ENCODE measurements at places on chromosomes 5 and 9. TPM values are rescaled to one million over a fixed set of nuclear protein-coding genes. Genes with fewer than 3 reads are reported as not detected.

The C1QTNF3 gene
- 0.26 TPM for polyA plus RNA-seq

The DNAI1 gene
- polyA plus RNA-seq, result 0.50 TPM

The SLC34A1 gene
- polyA plus RNA-seq, result not detected

The PDE6A gene
- 0.20 TPM for polyA plus RNA-seq

The DIAPH1 gene
- 59.4 TPM for polyA plus RNA-seq

The FRRS1L gene
- polyA plus RNA-seq, result 0.54 TPM

The NMUR2 gene
- not detected for polyA plus RNA-seq

- no peak for DNase-seq
These were observed 46.9 kb downstream of the TSSK1B start for GRCh38 chr5:113387844-113388243.

DNA sequence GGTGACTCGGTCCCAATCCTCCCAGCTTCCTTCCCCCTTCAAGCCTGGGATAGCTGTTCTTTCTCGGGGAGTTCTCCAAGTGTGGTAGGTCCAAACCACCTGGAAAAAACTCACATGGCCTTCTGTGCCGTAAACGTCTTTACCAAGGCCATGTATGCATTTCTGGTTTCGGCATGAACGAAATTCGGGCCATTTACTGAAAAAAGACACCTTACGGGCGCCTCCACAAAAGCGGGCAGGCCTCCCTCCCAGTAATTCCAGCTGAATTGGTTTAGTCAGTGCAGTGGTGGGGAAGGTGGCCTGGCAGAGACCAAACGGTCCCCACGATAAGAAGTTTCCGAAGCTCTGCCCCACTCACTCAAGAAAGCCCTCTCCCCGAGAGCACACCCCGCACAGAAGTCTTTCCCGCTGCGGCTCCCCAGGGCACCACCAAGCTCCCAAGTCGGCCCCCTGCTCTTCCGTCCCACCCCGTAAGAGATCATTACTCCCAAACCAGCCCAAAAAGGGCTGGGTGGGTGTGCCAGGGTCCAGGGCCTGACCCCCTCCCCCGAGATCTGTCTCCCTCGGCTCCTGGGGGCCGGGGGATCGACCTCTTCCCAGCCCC, 86.3 kb upstream of the MELK start:
- no peak for DNase-seq

DNA sequence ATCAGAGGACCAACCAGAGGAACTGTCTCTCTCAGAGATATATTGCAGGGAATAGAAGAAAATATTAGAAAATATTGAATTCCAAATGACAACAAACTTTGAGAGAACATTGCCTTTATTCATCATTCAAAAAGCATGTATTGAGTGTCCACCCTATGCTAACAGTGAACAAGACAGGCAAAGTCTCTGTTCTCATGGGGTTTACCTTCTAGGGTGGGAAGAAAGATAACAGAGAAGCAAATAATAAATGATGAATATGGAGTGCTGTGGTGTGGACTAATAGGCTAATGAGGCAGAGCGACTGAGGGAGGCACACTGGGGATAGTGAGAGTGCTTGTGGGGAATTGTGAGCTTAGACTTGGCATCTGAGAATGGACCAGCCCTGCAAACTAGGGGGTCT, 43.4 kb upstream of the SHB start:
- no peak for DNase-seq

DNA sequence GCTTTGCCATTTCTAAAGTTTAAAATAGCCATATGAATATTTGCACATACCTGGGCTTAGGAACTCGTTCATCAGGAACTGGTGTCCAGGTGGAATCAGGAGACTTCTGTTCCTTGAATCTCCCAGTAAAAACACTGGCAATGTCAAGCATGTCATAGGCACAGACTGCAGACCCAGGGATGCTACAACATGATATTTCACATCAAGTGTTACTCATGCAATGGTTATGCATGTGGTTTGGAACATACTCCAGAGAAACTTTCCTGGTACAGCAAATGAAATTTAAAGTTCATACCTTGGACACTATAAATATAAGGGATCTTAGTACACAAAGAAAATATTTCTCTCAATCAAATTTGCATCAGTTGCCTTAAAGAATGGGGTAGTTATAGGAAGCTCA, 92.2 kb downstream of the SEMA6A start:
- DNase-seq, result no peak

- DNase-seq, result peak; percentile 44
These were observed 13.6 kb downstream of the UBE2D2 start for GRCh38 chr5:139574641-139575312.

GRCh38 chr5:174518512-174518911, 205.9 kb upstream of the MSX2 start:
- DNase-seq, result no peak

GRCh38 chr5:60497706-60498500, 202.1 kb downstream of the DEPDC1B start:
- no peak for DNase-seq

- DNase-seq, result no peak
These were observed 88.4 kb downstream of the PTCD2 start for GRCh38 chr5:72408603-72409002.

DNA sequence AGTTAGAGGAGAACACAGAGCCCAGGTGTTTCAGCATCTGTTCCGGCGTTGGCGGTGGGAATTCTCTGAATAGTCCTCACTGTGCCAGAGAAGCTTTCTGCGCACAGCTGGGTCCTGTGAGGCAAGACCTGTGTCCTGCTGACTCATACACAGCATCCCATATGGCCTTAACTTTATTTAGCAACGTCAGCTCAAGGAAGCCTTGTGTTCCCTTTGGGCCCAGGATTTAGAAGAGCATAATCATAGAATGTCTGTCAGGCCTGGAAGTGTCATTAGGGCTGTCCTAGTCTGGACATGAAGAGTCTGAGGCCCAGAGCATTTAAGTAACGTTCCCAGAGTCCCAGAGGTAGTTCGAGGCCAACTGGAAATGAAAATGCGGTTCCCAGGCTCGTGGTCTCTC, 188.6 kb upstream of the DMRT1 start:
- DNase-seq, result no peak

GRCh38 chr5:170597109-170597751, 93.4 kb downstream of the KCNIP1 start:
- DNase-seq, result peak; percentile 15

DNA sequence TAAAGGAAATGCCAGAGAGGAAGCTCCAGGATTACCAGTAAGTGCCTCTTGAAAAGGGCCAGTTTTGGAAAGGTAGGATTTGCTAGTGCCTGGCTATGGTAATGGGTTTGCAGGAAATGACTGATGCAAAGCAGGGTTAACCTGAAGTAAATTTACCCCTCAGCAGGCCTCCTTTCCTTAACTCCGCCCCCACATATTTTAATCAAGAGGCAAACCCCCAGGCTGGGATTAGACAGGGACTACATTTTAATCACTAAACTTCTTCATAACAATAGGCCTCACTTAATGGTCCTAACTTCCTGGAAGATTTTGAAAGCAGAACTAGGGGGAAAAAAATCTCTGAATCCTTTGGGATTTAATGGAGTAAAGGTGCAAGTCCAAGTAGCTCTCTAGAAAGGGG, 10.2 kb upstream of the SLC1A3 start:
- DNase-seq, result no peak

GRCh38 chr9:134892221-134892620, 11.6 kb downstream of the FCN2 start:
- no peak for DNase-seq

DNA sequence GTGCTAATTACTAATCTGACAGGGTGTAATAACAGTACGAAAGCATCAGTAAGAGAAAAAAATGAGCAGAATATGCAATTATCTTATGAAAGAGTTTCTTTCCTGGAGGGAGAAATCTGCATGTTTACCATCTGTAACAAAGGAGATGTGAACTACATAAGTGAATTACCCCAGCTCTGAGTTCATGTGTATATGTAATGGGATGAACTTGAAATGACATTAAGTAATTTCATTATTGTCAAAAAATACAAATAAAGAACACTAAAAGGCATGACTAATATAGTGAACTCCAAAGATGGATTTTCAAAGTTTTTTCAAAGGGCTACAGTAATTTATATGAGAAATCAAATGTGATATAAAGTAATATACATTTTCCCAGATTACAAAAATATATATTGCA, 944.0 kb downstream of the MAT2B start:
- DNase-seq, result no peak

DNA sequence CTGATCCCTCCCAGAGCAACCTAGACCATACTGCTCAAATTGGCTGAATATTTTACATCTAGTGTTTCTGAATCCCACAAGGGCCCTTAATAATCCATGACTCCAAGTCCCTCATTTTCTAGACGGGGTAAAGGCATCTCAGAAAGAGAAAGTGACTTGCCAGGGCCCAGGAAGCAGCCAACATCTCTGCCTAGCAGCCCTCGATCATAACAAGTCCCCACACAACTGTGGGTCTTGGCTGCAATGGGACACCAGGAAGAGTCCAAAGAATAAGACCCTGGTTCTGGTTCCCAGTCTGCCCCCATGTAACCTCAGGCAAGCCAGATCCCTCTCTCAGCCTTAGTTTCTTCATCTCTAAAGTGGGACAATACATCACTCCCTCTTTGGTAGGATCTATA, 6.3 kb downstream of the ANXA6 start:
- DNase-seq, result no peak

DNA sequence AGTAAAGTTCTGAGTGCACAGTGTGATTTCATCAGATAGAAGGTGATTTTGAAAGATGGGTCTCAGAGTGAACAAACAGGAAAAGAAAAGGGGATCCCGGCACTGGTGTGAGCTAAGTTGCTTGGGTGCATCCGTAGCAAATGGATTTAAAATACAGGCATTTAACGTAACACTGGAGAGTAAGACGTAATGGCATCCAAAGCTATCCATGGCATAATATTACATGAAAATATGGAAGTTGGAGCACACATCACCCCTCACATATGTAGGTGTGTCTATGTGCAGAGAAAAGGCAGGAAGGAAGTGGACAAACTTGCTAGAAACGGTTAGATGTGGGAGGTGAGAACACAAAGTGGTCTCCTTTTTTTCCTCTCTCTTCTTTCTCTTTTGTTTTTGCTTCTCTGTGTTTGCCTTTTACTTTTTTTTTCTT, 38.2 kb upstream of the SEMA4D start:
- DNase-seq, result no peak

DNA sequence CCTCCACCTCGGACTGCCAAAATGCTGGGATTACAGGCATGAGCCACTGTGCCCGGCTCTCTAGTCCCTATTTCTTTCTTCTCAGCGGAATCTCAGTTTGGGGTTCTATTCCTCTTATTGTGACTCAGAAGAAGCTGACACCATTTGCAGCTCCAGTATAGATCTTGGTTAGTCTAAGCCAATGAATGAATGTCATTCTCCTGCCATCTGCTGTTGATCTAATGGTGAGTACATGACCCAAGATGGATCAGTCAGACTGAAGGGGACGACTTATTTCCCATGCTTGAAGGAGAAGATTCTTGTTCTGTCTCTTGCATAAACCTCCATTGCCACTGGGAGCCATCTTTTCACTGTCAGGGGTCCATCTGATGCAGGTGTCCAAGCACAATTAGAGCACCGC, 76.0 kb upstream of the KLF9 start:
- DNase-seq, result no peak

DNA sequence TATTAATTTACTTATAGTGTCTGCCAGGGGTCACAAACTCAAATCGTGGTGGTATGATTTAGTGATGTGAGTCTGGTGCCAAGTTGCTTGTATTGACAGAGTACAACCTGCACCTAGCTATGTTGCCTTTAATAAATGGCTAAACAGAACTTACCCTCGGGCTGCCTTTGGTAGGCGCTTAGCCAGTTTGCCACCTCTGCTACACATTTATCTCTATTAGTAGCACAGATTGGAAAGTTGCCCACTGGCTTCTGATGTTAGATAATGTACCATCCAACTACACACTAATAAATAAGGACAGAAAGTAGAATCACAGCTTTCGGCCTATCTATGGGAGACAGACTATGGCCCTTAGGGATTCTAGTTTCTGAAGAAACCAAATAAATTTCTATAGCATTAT, 368.4 kb downstream of the MAN2A1 start:
- no peak for DNase-seq

DNA sequence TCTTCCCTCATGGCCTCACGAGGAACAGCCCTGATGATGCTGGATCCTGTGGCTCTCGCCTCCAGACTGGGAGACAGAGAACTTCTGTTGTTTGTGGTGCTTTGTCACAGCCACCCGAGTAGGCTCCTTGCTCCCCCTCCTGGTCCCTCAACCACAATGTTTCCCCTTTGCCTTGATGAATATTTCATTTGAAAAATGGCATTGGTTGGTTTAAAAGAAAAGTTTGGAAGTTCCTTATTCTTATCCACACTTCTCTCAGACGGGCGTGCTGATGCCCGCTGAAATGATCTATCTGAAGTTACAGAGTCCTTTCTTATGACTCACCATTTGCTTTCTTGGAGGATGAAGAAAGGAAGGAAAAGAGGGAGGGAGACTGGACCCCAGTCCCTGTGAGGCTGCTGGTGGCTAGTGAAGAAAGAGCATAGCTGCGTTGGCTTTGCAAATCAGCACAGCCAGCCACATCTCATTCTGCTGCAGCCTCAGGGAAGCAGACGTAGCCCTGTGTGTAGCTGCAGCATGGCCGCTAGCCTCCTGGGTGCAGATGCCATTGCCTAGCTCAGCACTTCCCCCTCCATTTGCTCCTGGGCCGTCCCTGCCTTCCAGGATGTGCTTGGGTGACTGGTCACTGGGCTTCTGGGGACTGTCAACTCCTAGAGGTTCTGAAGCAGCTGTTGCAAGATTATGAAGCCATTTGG, 185.9 kb downstream of the ERCC6L2 start:
- peak; percentile 25 for DNase-seq

- no peak for DNase-seq
These were observed 50.6 kb upstream of the UBTD2 start for GRCh38 chr5:172334196-172334595.

DNA sequence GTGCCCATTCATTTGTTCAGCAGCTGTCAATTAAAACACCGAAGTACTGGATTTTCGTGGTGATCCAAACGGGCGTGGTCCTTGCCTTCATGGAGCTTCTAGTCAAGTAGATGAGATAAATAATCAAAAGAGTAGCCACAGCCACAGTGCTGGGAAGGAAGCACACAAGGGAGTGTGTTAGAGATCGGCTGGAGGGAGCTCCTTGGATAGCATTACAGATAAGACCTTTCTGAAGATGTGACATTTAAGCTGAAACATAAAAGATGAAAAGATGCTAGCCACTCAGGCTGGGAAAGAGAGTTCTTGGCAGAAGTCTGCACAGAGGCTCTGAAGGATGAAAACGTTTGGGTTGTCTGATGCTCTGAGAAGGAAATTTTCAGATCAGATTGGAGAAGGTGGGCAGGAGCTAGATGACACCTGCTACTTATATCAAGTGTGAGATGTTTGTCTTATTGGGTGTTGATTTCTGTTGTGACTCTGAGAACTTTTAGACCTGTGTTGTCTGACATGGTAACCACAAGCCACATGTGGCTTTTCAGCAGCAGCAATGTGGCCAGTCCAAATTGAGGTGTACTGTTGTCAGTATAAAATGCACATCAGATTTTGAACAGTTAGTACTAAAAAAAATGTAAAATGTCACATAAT, 123.9 kb downstream of the TLE4 start:
- DNase-seq, result no peak

GRCh38 chr5:143413958-143414669, 10.6 kb upstream of the NR3C1 start:
- DNase-seq, result no peak

GRCh38 chr9:110745676-110746075, 77.1 kb downstream of the MUSK start:
- no peak for DNase-seq

- peak; percentile 44 for DNase-seq
These were observed 392.0 kb downstream of the GADD45G start for GRCh38 chr9:89996773-89997172.

Data from A549 (cell line).